ENCODE measurements at places on chromosomes 7 and 10.

DNA sequence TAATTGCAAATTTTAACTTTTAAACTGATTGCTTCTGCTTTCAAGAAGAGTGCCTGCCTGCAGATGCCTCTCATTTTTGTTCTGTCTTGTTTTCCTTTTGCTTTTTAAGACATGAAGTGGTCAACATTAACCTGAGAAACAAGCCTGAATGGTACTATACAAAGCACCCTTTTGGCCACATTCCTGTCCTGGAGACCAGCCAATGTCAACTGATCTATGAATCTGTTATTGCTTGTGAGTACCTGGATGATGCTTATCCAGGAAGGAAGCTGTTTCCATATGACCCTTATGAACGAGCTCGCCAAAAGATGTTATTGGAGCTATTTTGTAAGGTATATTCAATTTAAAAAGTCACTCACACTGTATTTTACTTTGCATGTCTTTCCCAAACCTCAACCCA, 8.8 kb downstream of the GSTO2 start:
- no peak for DNase-seq

DNA sequence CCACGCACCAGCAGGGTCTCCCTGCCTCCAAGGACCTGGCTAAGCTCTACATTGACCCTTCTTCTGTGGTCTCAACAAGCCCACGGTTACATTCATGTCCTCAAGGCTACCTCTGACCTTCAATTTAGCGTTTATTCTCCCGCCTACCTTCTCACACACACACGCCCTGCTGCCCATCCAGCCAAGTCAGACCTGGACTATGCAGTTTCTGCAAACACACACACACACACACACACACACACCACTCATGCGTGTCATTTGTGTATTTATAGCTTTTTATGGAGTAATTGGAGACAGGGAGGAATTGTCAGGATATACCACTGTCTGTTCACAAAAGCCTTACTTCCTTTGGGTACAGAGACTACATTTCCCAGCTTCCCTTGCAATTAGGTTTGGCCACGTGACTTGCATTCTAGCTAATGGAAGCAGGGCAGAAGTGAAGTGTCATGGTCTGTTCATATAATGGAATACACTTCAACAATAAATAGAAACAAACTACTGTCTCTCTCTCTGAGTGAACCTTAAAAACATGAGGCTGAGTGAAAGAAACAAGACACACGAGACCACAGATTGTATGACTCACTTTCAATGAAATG, 53.8 kb upstream of the CPXM2 start:
- DNase-seq = no peak

DNA sequence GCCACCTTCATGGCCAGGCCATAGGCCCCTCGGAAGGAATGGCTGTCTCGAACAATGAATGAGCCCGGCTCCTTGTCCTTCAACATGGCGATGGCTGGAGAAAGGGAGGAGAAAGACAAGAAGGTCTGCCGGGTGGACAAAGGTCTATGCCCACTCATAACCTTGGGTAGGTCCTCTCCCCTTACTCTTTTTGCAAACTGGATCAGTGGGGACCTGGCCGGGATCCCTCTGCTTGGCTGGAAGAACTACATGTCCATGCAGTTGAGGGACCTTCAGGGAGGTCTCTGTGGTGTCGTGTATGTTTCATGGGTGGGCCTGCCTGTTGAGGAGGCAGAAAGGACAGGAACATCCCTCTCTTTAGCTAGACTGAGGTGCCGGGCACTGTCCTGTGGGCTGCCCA, 284.8 kb downstream of the TNS3 start:
- DNase-seq = no peak

DNA sequence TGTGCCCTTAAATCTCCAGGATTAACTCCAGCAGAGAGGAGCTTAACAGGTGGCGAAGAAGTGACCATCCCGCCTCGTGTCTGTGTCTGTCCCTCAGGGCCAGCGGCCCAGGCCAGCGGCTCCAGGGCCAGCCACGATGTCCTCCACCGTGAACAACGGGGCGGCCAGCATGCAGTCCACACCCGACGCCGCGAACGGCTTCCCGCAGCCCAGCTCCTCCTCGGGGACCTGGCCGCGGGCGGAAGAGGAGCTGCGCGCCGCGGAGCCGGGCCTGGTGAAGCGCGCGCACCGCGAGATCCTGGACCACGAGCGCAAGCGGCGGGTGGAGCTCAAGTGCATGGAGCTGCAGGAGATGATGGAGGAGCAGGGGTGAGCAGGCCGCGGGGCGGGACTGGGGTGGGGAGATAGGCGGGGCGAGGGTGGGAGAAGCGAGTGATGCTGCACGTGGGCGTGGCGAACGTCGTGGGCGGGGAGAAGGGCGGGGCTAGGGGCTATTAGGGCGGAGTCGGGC, 33.3 kb downstream of the SRRM3 start:
- DNase-seq = peak; percentile 82

- DNase-seq = no peak
These were observed 461.9 kb downstream of the PTPRN2 start for GRCh38 chr7:158125721-158126120.

- DNase-seq = no peak
These were observed 5.0 kb downstream of the NDST2 start for GRCh38 chr10:73806176-73806950.

DNA sequence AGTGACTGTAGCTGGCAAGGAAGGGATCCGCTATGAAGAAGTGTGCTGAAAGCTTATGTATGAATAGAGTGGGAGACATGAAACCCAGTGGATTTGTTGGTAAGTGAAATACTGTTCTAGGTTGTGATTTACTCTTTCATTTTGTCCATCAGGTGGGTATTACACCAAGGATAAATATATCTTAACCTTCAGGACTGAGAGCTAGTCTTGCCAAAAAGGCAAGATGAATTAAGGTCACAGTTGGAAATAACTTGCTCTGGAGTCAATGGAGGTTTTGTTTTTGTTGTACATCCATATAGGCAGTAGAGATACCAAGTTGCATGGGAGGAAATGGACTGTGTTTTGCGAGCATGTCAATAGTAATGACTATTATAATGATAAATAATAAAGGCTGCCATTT, 190.6 kb downstream of the TMEM178B start:
- no peak for DNase-seq

DNA sequence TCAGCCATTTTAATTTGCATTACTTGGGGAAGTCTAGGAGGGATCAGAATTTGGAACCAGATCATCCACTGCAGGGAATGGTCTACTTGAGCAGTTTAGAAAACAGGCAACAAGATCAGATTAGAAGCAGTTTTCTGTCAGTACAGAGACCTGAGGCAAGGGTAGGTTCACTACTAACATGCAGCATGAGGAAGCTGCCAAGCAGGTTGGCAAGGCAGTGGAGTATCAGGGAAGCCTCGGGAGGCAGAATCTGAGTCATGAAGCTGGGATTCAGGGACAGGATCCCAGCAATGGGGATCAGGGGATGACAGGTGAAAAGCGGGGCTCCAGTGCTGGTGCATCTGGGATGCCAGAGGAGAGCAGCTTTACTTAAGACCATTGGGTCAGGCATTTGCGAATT, 28.1 kb downstream of the ENO4 start:
- no peak for DNase-seq

DNA sequence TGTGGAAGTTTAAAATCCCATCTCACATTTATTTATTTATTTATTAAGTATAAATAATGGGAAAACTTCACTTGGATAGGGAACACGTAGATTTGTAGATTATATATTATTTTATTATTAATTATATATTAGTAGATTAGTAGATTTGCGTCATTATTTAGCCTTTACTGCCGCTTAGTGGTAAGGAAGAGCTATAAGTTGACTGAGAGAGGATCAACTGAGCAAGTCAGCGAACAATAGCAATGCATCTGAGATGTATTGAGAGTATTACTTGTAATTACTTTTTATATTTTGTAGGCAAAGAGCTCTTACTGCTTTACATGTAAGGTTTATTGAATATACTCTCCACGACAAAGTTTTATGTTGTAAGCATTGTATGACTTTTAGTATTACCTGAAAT, 244.5 kb upstream of the ANKRD30A start:
- DNase-seq = peak; percentile 66

DNA sequence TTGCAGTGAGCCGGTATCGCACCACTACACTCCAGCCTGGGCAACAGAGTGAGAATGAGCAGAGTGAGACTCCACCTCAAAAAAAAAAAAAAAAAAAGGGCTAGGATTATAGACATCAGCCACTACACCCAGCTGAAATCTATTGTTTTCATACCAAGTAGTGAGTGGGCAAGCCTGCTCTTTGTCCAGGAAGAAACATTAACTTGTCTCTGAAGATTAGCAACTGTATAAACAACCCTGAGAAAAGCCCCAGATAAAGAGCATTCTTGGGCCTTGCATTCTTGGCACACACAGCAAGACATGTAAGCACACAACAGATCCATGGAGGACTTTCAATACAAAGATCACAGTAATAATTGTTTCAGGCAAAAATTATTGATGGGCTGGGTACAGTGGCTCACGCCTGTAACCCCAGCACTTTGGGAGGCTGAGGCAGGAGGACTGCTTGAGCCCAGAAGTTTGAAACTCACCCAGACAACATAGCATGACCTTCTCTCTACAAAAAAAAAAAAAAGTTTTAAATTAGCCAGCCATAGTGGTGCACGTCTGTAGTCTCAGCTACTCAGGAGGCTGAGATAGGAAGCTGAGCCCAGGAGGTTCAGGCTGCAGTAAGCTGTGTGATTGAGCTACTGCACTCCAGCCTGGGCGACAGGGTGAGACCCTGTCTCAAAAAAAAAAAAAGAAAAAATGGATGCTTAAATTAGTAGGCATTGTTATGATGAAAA, 4.4 kb downstream of the PSPH start:
- peak; percentile 91 for DNase-seq

GRCh38 chr10:24357344-24358004, 148.5 kb downstream of the KIAA1217 start:
- DNase-seq = no peak

DNA sequence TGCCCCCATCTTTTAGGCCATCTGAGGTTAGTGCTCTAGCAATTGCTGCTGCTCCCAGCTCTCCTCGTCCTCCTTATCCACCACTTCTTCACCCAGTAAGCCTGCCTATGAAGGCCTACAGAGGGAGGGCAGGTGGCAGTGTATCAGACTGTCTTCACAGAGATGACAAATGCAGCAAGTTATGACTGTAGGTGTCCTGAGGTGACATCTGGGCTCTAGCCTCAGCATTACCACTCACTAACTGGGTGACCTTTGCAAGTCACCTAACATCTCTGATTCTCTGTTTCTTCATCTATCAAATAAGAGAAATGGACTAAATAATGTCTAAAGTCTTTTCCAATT, 151.6 kb downstream of the NOC3L start:
- DNase-seq = no peak

GRCh38 chr7:1004018-1004852, 21.3 kb downstream of the CYP2W1 start:
- DNase-seq = no peak

- DNase-seq = no peak
These were observed at the start of gene C10orf105 for GRCh38 chr10:71719464-71720201. TSS of gene C10orf105 (minus strand) at chr10:71719778. CDS start at chr10:71716337, 3,441 bp downstream.

DNA sequence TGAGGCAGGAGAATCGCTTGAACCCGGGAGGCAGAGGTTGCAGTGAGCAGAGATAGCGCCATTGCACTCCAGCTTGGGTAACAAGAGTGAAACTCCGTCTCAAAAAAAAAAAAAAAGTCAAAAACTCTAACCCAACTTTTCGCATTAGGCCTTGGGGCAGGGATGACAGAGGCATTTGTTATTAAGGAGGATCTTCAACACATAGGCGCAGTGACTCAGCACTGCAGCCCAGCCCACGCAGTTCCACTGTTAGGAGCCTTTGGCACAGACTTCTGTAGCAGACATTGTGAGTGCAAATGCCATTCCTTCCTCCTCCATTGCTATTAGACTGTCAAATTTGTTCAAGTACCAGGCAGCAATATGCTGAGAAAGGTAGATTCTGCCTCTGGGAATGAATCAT, 43.1 kb upstream of the KLHL7 start:
- DNase-seq = peak; percentile 27

- DNase-seq = no peak
These were observed 698.6 kb upstream of the NRP1 start for GRCh38 chr10:34033078-34033477.

GRCh38 chr7:124570558-124570957, 195.0 kb downstream of the GPR37 start:
- DNase-seq = no peak

DNA sequence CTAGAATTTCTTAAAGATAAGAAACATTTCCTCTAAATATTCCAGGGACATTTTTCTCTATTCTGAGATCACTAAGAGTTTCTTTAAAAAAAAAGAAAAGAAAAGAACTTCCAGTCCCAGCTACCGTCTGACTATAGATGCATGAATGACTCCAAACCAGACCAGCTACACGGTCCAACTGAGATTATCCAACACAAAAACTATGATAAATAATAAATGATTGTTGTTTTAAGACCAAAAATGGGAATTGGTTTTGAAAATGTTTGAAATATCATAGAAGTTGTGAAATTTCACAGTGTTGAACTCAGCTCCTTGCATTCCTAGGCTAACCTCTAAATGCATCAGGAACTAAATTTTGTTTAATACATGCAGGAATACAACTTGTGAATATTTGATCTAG, 1619.6 kb upstream of the LRRTM3 start:
- no peak for DNase-seq

GRCh38 chr7:81297317-81297716, 378.5 kb upstream of the SEMA3C start:
- no peak for DNase-seq

DNA sequence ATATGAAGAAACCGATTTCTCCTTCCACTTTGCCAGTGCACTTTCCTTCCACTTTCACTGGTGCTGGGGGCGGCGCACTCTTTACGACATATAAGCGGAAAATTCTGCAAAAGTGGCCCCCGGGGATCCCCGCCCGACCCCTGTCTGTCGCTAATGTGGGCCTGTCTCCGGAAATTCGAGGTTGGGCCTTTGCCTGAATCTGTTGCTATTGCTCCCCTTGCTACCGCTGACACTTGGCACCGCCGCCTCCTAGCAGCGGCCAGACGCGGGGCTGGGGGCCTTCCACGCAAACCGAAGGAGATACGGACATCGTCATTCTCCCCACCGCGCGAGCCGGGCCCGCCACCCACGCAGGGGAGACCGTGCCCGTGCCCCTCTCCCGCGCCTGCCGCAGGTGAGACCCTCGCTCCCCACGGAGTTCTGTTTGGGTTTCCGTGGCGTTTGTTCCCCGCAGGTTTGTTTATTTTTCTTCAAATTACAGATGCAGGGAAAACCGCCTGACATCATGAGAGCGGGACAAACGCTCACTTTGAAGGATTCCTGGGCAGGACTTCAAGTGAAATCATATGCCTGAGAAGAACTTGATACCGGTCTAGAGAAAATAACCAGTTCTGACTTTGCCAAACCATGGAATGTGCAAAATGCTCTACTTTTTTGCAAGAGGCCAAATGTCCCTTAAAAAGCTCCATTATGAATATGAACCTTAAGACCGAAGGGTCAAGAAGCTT, 5.0 kb downstream of the TWIST1 start:
- DNase-seq = peak; percentile 63

GRCh38 chr7:18458830-18459229, 36.7 kb upstream of the HDAC9 start:
- DNase-seq = peak; percentile 52

DNA sequence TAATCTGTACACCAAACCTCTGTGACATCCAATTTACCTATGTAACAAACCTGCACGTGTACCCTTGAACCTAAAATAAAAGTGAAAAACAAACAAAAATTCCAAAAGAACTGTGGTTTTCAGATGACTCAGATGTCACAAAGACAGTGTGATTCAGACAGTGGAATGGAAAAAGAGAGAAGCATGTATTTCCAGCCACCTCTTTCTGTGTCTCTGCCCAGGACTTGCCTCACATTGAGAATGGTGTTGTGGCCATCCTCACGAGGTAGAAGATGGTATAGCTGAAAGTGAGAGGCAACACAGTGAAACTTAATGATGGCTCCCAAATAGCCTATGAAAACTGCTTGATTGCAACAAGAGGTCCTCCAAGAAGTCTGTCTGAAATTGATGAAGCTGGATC, 78.0 kb downstream of the ARL5B start:
- DNase-seq = no peak

- DNase-seq = no peak
These were observed 2.3 kb downstream of the ZC3HAV1L start for GRCh38 chr7:139033346-139034114.
